Fibroblast of mammary gland (primary cell): ENCODE measurements at places on chromosomes 5 and 9.

DNA sequence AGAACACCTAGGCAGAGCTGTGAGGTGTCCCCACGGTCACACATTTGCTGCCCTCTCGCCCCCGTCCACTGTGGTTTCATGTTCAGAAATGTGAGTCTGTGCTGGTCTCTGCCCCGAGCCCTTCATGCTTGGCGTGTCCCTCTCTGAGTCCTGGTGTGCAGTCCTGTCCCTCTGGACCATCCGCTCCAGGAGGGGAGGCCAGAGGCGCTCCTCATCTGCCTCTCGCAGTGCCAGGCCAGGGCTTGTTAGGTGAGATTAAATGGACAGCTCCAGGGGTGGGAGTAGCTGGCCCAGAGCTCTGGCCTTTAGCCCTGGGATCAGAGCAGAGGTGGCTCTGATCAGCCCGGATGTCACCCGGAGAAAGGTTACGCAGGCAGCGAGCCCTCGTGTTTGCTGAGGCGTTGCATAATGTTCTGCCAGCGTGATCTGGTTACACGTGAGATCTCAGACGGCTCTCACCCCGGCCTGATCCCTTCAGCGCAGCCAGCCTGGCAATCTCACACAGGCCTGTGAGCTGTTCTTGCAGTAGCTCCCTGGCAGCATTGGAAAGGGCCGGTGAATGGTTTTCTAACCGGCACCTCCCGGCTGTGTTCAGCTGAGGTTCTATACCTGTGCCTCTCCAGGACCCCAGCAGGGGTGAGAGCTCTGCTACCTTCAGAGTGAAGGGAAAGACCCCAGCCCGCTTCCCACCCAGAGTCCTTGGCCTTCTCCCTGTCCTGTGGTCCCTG, 24.5 kb downstream of the PTGES2 start:
- DNase-seq = no peak

DNA sequence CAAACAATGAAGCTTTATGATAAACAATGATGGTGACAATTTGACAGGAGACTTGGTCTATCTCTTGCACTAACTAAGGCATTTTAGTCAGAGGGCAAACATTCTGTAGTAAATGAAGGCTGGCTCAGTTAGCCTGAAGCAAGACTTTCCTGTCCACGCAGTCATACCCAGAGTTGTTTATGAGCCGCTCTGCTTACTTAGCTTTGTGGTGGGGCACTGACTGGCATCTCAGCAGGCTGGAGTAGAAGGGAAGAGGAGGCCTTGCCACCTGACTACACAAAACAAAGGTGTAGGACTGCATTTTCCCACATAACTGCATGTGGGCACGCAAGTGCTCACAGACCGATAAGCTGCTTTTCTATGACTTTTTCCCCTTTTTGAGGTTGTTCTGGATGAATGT, 133.7 kb upstream of the EPB41L4A start:
- no peak for DNase-seq

GRCh38 chr5:1119312-1119831, 7.5 kb upstream of the SLC12A7 start:
- no peak for DNase-seq

GRCh38 chr9:36492865-36493264, 79.8 kb upstream of the MELK start:
- no peak for DNase-seq

- DNase-seq = no peak
Measured at GRCh38 chr9:122336866-122337555, 33.8 kb upstream of the PTGS1 start.
